Activated CD8-positive, alpha-beta memory T cell treated with anti-CD3 and anti-CD28 coated beads for 24 hours (primary cell): ENCODE measurements at places on chromosomes 12 and 14.

- no peak for DNase-seq
These were observed 273.7 kb upstream of the AMIGO2 start for GRCh38 chr12:47353508-47353907.

DNA sequence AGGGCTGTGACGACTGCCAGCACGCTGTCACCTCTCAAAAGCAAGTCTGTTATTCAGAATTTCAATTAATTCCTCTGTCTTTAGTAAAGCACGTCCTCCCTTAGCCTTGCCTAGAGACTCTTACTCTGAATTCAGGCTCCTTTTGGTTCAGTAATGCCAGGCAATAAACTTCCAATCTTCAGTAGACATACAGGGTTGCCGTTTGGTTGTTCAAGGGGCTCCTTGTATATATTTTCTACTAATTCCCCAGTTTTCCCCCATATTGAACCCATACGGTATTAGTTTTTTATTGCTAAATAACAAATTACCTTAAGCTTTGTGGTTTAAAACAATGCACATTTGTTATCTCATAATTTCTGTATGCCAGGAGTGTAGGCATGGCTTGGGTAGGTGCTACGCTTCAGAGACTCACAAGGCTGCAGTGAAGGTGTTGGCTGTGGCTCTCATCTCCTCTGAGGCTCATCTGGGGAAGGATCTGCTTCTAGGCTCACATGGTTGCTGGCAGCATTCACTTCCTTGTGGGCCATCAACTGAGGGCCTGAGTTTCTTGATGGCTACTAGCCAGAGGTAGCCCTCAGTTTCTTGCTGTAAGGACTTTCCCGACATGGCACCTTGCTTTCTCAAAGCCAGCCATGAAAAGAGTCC is 7.3 kb upstream of the CLECL1 start:
- no peak for DNase-seq

- DNase-seq = no peak
These were observed 57.4 kb downstream of the ACTN1 start for GRCh38 chr14:68921666-68922065.

DNA sequence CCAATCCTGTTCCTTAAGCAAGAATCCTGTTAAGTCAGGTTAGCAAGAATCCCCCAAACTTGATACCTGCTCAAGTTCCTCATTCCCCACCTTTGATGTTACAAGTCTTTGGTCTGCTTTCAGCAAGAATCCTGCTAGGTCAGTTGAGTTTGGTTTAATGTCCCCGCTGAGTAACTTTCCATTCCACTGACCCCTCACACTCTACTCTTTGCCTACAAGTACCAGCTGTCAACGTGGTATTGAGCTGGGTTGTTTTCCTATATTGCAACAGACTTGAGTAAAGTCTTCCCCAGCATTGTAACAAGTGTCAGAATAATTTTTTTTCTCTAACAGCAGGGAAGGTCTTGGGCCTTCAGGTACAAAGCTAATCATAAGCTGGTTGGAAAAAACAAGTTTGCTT is 6.3 kb downstream of the PPM1H start:
- no peak for DNase-seq

DNA sequence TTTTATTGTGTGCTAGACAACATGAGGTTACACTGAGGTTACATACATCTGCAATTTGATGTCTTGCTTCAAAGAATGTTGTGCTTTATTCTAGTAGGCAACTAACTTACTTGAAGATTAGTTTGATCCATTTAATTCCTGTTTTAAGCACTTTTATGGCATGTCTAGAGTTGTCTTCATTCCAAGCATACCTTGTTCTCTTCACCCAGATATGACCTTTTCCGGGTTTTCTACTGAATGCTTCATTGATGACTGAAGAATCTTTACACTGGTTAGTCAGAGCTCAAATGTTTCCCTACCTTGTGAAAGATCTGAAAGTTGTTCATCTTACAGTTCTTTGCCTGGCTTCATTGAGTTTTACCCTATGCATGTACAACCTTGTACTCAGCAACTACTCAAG is 274.0 kb upstream of the KITLG start:
- DNase-seq = no peak

DNA sequence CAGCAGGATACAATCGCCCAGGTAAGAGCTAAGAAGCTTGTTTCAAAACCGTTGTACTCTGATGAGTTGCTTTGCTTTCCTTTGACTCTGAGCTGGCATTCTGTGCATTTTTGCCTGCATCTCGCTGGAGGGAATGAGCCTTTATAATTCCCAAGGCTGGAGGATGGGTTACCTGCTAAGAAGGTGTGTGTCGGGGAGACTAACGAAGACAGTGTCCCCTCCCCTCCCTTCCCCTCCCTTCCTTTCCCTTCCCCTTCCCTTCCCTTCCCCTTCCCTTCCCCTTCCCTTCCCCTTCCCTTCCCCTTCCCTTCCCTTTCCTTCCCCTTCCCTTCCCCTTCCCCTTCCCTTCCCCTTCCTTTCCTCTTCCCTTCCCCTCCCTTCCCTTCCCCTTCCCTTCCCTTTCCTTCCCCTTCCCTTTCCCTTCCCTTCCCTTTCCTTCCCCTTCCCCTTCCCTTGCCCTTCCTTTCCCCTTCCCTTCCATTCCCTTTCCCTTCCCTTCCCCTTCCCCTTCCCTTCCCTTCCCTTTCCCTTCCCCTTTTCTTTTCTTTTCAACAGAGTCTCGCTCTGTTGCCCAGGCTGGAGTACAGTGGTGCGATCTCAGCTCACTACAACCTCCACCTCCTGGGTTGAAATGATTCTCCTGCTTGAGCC is 15.4 kb downstream of the C3AR1 start:
- no peak for DNase-seq
